ENCODE measurements at places on chromosomes 5 and 9. TPM values are rescaled to one million over a fixed set of nuclear protein-coding genes. Genes with fewer than 3 reads are reported as not detected.

Gene TTC1
- total RNA-seq = 23.1 TPM

Gene DOCK8
- not detected for total RNA-seq

Gene PHF24
- not detected for total RNA-seq

Gene EXOSC3
- 27.1 TPM for total RNA-seq

Gene NMRK1
- 5.7 TPM for total RNA-seq

Gene CBY3
- 0.18 TPM for total RNA-seq

Gene FBP2
- not detected for total RNA-seq

Gene TEK
- total RNA-seq = 10.8 TPM

Gene FBXL7
- 4.4 TPM for total RNA-seq

Gene ANKRD34B
- not detected for total RNA-seq

Gene CDC20B
- not detected for total RNA-seq

Gene NIPAL4
- total RNA-seq = 0.18 TPM

Gene SLC25A2
- total RNA-seq = 0.28 TPM

Gene GFRA3
- total RNA-seq = not detected

Gene SLCO6A1
- not detected for total RNA-seq

Gene ANKRD33B
- total RNA-seq = 2.5 TPM

Gene SLC44A1
- total RNA-seq = 19.4 TPM

Gene TTF1
- 6.5 TPM for total RNA-seq

Gene SLC9A3
- total RNA-seq = 0.72 TPM

Measured in IMR-90 (cell line).